Activated CD4-positive, alpha-beta T cell treated with anti-CD3 and anti-CD28 coated beads, Interleukin-2, Interleukin-4, amounts not matched to agents 100 ng/mL and 50 ng/mL, durations not matched to agents 16 hours and 8 hours (primary cell): ENCODE measurements at places on chromosomes 2 and 18.

- DNase-seq, result no peak
Observed at GRCh38 chr2:128442891-128443302, 124.2 kb upstream of the HS6ST1 start.

DNA sequence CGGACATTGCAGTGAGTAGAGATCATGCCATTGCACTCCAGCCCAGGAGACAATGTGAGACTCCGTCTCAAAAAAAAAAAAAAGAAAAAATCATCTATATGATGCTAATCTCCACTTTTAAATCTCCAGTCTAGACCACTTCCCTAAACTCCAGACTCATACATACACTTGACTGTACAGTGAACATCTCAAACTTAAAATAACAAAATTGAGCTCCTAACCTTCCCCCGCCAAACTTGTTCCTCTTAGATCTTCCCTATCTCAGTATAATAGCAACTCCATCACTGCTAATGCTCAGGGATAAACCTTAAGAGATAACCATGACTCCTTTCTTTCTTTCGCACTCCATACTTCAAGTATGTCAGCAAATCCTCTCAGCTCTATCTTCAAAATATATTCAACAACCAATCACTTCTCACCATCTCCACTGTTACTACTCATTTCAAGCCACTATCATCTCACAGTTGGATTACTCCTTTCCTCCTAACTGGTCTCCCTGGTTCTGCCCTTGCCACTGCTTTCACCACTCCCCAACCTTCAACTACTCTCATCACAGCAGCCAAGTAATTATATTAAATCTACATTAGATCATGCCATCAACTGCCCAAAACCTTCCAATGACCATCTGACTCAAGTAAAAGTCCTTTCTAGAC, 12.0 kb downstream of the MEMO1 start:
- peak; percentile 23 for DNase-seq

- no peak for DNase-seq
Observed at GRCh38 chr18:55748227-55748738, 160.3 kb upstream of the TCF4 start.

- no peak for DNase-seq
Observed at GRCh38 chr2:62554440-62554839, 48.4 kb upstream of the TMEM17 start.

DNA sequence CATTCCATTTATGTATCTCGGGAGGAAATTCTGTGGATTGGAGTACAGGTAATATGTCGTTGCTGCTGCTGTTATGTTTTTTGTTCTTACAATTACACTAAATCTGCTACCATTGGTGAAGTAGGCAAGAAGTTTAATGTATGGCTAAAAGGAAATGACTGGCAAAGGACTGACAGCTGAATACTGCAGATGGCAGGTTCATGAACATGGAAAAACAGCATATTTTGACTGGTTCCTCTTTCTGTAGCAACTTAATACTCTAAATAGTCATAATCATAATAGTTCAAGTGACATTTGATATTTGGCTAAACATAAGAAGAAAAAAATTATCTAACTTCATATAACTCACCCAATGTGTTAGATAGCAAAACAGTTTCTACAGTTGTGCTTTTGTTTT, 84.5 kb upstream of the PGAP1 start:
- DNase-seq, result no peak

- no peak for DNase-seq
Observed at GRCh38 chr2:12261986-12262680, 454.6 kb upstream of the TRIB2 start.

DNA sequence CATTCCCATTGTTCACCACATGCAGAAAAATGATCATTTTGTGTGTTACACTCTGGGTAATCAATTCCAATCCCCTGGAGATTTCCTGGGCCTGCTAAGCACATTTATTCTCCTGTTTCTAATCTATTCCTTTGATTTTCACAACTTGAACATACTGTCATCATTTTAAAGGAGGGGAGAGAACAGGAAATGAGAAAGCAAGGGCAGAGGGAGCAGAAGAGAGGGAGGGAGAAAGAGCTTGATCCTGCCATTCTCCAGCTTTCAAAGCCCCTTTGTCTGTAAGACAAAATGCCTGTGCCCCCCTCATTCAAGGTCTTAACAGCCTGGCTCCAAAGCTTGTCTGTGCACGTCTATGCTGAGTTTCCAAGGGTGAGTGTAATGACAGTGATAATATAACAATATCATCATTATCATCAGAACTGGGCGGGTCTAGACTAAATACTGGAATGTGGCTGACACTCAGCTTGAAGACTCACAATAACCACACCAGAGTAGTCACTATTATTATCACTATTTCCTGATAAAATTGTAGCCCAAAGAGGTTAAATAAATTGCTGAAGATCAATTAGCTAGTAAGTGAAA, 164.4 kb upstream of the KLHL29 start:
- no peak for DNase-seq

DNA sequence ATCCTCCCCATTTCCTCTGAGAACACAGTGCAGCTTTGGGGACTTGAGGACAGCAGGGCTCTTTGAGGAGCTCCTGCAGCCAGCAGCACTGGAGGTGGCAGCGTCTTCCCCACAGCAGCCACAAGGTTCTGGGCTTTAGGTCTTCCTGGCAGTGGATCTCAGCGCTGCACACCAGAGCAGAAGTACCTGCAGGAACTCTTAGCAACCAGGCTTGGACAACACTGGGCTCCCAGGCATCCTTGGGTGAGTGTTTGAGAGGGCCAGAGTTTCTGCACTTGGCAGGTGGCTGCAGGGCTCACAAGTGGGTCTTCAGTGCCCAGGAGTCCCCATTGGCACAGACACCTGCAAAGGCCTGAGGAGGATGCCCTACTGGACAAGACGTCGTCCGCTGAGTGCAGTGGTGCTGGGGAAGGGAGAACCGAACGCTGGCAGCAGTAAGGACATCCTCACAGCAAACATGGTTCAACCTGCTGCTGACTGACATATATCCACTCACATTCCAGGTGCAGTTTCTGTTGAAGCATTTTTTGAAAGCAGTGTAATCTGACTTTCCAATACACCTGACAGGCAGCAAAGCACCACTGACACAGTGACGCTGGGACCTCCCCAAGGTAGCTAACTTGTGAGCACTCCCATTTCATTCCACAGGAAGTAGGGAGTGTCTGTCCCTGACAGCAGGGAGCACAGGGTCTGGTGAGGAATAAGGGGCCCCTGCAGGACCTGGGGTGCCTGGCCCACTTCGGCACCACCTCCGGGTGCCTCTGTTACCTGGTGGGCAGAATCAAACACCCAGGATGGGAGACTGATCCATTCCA, 149.9 kb upstream of the COPS8 start:
- DNase-seq, result no peak

- no peak for DNase-seq
Observed at GRCh38 chr2:70214953-70215549, 24.2 kb upstream of the C2orf42 start.

DNA sequence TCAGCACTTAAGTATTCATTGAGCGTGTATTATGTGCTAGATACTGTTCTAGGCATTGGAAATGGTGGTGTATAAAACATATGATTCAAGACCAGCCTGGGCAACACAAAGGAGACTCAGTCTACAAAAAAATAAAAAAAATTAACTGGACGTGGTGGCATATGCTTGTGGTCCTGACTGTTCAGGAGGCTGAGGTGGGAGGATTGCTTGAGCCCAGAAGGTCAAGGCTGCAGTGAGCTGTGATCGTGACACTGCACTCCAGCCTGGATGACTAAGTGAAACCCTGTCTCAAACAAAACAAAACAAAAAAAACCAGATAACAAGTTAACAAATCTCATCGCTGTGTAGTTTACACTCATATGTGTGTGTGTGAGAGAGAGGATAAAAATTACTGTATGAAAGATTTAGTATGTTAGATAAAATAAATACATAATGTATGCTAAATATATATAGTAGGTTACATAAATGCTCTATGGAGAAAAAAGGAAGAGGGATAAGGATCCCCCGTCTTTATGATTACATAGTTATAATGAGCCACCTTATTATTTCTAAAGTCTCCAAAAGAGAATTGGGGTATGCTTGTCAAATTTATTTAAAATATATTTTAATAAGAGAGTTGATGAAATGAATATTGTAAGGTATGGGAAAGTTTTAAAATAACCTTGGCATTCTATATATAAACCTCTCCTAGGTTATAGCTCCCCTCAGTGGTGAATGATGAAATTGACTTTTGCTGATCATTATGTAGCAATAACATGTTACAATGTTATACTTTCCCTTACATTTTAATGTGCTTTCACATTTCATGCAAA, 69.2 kb downstream of the EHBP1 start:
- DNase-seq, result peak; percentile 30

- DNase-seq, result no peak
Observed at GRCh38 chr2:46589356-46589755, 110.0 kb downstream of the TMEM247 start.

- DNase-seq, result no peak
Observed at GRCh38 chr2:18345848-18346247, 214.6 kb downstream of the RDH14 start.

- no peak for DNase-seq
Observed at GRCh38 chr2:11310212-11310611, 34.2 kb downstream of the ROCK2 start.

- DNase-seq, result no peak
Observed at GRCh38 chr2:235505181-235505741, 11.4 kb downstream of the AGAP1 start.

DNA sequence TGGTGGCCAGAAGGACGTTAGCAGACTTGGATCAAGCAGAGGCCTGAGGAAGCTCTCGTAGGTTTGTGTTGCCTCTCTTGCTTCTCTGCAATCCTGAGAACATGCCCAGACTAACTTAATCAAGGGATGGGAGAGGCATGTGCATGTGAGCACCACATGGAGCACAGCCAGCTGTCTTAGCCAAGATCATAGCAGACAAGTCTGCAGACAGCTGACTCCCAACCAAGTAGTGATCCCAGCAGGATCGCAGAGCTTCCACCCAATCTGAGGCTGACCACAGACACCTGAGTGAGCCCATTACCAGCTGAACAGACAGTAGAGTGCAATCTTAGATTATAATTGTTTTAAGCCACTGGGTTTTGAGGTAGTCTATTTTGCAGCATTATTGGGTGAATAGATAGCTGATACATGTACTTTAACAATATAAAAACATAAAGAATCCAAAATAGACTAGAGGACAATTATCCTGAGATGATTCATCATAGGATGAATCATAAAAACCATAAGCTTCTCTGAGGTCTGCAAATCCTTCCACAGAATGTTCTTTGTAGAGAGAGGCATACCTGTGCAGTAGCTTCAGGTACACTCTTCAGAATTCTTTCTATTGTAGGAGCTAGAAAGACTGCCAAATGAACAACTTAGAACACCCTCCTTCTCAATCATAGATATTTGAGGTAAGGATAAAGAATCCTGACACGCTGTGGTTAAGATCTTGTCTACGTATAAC, 25.2 kb upstream of the FAM110C start:
- no peak for DNase-seq

DNA sequence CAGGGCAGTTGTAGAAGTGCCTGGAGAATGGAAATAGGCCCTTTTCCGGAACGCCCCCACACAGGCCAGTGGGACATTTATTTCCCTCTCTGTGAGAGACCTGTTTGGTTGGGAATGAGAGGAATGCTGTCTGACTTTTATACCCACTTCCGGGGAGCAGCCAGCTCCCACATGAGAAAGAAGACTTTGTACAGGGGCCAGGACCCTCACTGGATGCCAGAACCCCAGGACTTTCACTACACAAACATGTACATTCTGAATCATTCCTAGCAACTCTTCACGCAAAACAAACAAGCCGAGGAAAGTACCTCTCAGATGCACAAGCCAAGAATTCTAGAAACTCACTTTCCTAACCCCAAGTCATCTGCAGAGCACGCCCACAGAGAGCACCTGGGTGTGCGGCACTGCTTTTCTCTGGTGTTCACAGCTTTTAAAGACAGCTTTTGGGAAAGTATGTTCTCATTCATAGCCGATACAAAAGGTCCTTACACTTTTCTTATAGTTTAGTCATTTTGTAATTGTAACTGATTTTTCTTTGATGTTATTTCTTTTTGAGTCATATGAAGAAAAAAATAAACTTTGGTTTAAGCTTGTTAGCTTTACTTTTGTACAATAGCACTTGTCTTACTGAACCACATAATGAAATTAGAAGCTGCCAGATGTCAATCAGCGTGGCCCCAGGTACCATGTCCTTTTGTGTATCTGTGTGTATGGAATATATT, 856.1 kb upstream of the ID2 start:
- peak; percentile 89 for DNase-seq

- peak; percentile 22 for DNase-seq
Observed at GRCh38 chr2:96815326-96816126, 542 bp upstream of the CNNM3 start.

- DNase-seq, result no peak
Observed at GRCh38 chr2:146818122-146818521, 1026.7 kb upstream of the ACVR2A start.

- DNase-seq, result peak; percentile 44
Observed at GRCh38 chr2:215680605-215681598, 245.0 kb upstream of the FN1 start.

GRCh38 chr2:144730711-144731110, 210.8 kb upstream of the ZEB2 start:
- DNase-seq, result no peak

- no peak for DNase-seq
Observed at GRCh38 chr2:36128359-36128758, 227.2 kb upstream of the CRIM1 start.

DNA sequence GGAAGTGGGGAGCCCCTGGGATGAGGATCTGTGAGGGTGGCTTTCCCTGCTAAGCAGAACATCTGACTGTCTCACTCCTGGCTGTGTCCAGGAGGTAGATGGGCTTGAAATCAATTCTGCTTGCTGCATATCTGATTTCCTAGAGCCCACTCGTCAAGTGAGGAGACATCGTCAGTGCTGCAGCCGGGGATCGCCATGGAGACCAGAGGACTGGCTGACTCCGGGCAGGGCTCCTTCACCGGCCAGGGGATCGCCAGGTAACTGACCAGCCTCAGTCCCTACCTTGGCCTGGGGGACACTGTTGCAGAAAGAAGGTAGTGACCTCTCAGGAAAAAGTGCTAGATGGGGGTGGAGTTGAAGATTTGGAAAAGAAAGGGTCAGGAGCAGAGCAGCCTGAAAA, 31.3 kb downstream of the CNGA3 start:
- no peak for DNase-seq

DNA sequence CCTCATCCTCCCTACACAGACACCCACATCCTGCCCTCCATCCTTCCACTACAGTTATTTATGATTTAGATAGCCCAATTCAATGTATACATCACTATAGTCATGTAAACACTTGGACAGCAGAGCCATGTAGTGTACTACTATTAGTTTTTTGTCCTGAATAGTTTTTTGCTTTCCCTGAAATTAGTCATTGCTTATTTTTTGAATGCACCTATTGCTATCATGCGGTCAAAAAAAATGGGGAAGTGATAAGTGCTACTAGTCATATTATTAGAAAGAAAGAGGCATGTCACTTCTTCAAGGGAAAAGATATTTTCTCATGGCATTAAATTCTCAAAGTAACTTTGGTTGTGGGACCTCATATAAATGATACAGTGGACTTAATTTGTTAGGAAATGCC, 6.8 kb upstream of the GREB1 start:
- no peak for DNase-seq

GRCh38 chr18:75207310-75208154, 1.4 kb downstream of the PTGR3 start:
- DNase-seq, result peak; percentile 80
